ENCODE measurements at places on chromosomes 16 and 17. TPM values are rescaled to one million over a fixed set of nuclear protein-coding genes. Genes with fewer than 3 reads are reported as not detected.
A peak's percentile ranks its signal among the peaks of the same experiment; 100 is the strongest.

GRCh38 chr16:89287777-89288576 is 70.5 kb downstream of the ZNF778 start:
- H3K27ac ChIP-seq: no peak overlapping the region
- H3K36me3 ChIP-seq: peaks cover 34% of the 10 kb centered on the region
- H3K4me3 ChIP-seq: no peak overlapping the region
- no peaks in the 10 kb centered on the region for H3K4me1 ChIP-seq
- H3K27me3 ChIP-seq: no peaks in the 10 kb centered on the region
- peak; percentile 66 for DNase-seq

The EFNB3 gene
- polyA plus RNA-seq: 2.3 TPM

The CIBAR2 gene
- not detected for polyA plus RNA-seq

The ALOX15B gene
- 0.15 TPM for polyA plus RNA-seq

The CNTD1 gene
- 0.95 TPM for polyA plus RNA-seq
